ENCODE measurements at places on chromosomes 16 and 17. TPM values are rescaled to one million over a fixed set of nuclear protein-coding genes. Genes with fewer than 3 reads are reported as not detected.
A peak's percentile ranks its signal among the peaks of the same experiment; 100 is the strongest.

DNA sequence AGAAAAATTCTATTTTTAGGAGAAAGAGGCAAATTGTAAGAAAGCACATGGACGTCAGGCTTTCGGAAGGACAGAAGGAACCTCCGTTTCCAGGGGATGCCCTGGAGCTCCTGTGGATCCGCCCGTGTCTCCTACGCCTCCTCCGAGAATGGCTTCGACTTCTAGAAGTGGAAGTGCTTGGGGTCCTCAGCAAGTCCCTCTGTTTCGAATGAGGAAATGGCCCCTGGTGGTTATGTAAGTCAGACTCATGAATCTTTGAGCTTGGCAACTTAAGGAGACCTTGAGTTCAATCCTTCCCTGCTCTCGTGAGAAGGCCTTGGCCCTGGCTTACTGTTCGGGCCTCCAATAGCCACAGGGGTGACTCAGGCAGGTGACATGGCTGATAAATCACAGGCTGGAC is 38.9 kb downstream of the COX4I1 start:
- no peak for DNase-seq
- no peaks in the 10 kb centered on the region for H3K27me3 ChIP-seq
- no peaks in the 10 kb centered on the region for H3K36me3 ChIP-seq
- no peaks in the 10 kb centered on the region for H3K4me1 ChIP-seq
- H3K27ac ChIP-seq: no peak overlapping the region

DNA sequence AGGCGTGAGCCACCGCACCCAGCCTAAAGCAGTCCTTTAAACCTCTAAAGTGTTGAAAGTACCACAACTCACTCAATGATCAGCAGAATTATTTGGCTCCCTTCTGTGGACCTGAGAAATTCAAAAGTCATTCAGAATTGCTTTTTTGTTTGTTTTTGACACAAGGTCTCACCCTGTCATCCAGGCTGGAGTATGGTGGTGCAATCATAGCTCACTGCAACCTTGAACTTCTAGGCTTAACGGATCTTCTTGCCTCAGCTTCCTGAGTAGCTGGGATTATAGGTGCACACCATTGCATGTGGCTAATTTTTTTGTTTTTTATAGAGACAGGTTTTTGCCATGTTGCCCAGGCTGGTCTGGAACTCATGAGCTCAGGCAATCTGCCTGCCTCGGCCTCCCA is 44.3 kb downstream of the TRAF4 start:
- no peaks in the 10 kb centered on the region for H3K36me3 ChIP-seq
- no peak overlapping the region for H3K4me3 ChIP-seq
- H3K27ac ChIP-seq: no peak overlapping the region
- no peaks in the 10 kb centered on the region for H3K27me3 ChIP-seq
- no peak for DNase-seq

- H3K27ac ChIP-seq: peak within 1 kb of the TSS; percentile 38
- DNase-seq: peak; percentile 36
- H3K27me3 ChIP-seq: peaks cover 55% of the 10 kb centered on the region
- H3K4me1 ChIP-seq: peaks cover 17% of the 10 kb centered on the region
- H3K4me3 ChIP-seq: peak within 1 kb of the TSS; percentile 34
- H3K36me3 ChIP-seq: no peaks in the 10 kb centered on the region
These were observed at the start of gene WNT3 for GRCh38 chr17:46818316-46818928. Gene WNT3 (minus strand): TSS chr17:46818692. CDS start chr17:46818597, 95 bp downstream.

DNA sequence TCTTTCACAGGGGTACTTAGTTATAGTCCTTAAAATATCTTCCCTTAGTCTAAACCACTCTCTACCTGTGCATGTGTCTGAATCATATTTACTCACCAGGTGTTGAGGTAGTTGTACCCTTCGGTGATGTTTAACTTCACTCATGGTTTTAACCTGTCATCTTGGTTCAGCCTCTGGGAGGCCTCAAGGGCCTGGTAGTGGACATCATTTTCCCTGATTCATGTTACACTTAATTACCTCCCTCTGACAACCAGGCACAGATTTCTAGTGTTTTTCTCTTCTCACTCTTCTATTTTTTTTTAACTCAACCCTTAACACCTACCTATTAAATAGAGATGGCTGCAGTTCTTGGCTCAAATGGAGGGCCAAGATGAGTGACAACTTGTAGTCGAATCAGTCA is 505.4 kb downstream of the TMEM114 start:
- H3K27ac ChIP-seq: no peak overlapping the region
- DNase-seq: no peak

DNA sequence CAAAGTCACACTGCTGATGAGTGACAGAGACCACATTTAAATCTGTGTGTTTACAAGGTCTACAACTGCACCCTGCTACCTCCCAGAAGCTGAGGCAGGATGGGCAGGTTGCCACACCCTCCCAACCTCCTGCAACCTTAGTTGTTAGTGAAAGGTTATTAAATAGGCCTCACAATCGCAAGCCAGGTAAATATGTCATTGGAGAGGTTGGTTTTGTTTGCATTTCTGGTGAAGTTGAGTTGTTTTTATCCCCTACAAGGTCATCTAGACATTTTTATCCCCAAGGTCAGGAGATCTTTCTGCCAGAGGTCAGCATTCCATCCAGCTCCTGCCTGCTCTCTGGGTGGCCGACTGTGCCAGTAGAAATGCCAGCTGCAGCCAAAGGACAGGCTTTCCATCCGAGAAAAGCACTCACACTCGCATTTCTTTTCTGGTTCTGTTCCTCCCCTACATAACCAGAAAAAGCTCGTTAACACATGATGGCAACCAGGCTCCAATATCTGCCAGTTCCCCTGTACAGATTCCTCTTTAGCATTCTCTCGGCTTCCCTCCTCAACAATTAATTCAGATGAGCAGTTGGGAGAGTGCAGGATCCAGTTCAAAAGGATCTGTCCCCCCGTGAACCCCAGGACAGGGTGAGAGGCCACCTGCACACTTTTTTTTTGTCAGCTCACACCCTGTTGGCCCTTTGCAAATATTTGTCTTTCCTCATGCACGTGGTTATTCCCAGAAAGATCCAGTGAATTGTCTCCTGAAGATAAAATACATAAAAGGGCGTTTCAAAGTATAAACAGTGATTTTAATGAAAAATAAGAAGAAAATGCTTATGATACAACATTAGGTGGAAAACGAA is 562.8 kb downstream of the MAF start:
- no peaks in the 10 kb centered on the region for H3K36me3 ChIP-seq
- H3K27me3 ChIP-seq: no peaks in the 10 kb centered on the region
- DNase-seq: no peak
- H3K27ac ChIP-seq: no peak overlapping the region
- H3K4me3 ChIP-seq: no peak overlapping the region

DNA sequence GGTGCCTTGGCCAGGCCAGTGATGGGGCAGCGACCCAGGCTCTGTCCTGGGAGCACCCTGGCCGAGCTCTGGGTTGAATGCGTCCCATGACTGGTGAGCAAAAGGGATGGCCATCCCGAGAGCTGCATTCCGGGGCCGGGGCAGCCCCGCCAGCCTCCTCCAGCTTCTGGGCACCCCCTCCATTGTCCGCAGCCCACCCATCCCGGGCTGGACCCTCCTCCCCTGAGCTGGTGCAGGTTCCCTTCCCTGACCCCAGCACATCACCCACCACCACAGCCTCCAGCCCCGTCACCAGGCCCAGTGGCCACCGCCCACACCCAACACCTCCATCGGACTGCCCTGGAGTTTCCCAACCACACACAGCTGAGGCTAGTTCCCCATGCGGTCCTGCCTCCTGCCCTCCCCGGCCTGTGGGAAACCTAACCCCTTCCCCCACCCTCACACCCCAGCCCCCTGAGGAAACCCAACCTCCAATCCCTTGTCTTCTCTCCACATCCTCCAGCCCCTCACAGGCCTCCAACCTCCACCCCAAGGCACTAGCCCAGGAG is 16.2 kb upstream of the PVALEF start:
- H3K27ac ChIP-seq: no peak overlapping the region
- H3K27me3 ChIP-seq: no peaks in the 10 kb centered on the region
- no peak overlapping the region for H3K4me3 ChIP-seq
- DNase-seq: no peak

- H3K27me3 ChIP-seq: no peaks in the 10 kb centered on the region
- no peak overlapping the region for H3K4me3 ChIP-seq
- no peak overlapping the region for H3K27ac ChIP-seq
- H3K36me3 ChIP-seq: no peaks in the 10 kb centered on the region
These were observed 184.4 kb downstream of the MSI2 start for GRCh38 chr17:57440522-57441269.

DNA sequence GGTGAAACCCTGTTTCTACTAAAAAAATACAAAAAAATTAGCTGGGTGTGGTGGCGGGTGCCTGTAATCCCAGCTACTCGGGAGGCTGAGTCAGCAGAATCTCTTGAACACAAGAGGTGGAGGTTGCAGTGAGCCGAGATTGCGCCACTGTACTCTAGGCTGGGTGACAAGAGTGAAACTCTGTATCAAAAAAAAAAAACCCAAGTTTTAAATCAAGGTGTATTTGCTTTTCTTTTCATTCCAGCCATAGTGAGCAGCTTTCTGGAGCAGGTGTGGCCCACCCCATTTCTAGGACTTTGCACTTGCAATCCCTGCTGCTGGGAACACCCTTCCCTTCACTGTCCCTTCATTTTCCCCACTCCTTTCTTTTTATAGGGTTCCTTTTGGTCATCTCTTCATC is 28.8 kb downstream of the TMEM238L start:
- no peak for DNase-seq
- no peaks in the 10 kb centered on the region for H3K27me3 ChIP-seq
- H3K4me3 ChIP-seq: no peak overlapping the region
- no peaks in the 10 kb centered on the region for H3K36me3 ChIP-seq

DNA sequence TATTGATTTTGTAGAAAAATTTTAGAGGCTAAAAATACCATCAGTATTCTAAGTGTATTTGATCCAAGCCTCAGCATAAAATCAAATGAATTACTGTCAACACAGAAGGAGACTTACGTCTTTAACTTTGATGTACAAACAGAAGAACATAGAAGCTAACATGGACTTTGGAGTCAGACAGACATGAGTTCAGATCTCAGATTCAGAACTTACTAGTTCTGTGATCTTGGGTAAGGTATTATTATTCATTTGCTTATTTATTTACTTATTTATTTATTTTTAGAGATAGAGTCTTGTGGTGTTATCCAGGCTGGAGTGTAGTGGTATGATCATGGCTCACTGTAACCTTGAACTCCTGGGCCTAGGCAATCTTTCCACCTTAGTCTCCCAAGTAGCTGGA is 4.0 kb upstream of the SLFN12L start:
- DNase-seq: no peak
- peak overlapping the region; percentile 74 for H3K27ac ChIP-seq
- peak overlapping the region; percentile 71 for H3K4me3 ChIP-seq
- no peaks in the 10 kb centered on the region for H3K36me3 ChIP-seq
- peaks cover 37% of the 10 kb centered on the region for H3K4me1 ChIP-seq
- no peaks in the 10 kb centered on the region for H3K27me3 ChIP-seq

DNA sequence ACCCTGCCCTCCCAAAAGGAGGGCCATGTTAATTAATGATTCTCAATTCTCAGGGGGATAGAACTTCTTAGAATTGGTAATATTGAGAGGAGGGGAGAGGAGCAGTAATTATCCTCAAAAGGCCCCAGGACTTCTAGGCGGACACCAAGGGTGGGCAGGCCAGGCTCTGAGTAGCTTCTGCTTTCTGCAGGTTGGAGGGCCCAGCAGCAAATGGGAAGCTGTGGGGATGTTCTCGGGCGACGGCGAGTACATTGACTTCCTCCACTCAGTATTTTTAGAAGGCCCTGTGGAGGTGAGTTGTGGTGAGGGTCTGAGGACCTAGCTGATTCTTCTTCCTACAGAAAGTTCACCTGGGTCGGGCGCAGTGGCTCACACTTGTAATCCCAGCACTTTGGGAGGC is 57.5 kb downstream of the DNAH2 start:
- no peak for DNase-seq
- H3K4me3 ChIP-seq: no peak overlapping the region
- H3K27me3 ChIP-seq: no peaks in the 10 kb centered on the region
- H3K4me1 ChIP-seq: no peaks in the 10 kb centered on the region
- H3K36me3 ChIP-seq: no peaks in the 10 kb centered on the region

DNA sequence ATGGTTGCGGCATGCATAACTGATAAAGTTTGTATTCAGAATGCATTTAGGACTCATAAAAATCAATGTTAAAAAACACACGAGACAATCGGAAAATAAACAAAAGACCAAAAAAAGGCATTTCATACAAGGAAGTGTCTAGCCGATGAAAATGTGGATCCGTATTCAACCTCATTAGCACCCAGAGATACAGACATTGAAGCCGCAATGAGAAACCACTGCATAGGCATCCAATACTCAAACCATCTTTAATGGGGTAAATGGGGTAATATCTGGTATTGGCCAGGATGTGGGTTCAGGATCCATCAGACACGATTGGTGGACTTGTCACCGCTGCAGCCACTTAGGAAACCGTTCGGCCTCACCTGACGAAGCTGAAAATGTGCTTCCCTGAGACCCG is 47.4 kb upstream of the ENPP7 start:
- H3K4me3 ChIP-seq: no peak overlapping the region
- DNase-seq: no peak
- no peaks in the 10 kb centered on the region for H3K4me1 ChIP-seq
- no peak overlapping the region for H3K27ac ChIP-seq
- H3K36me3 ChIP-seq: no peaks in the 10 kb centered on the region

GRCh38 chr17:34391241-34391640 is 28.2 kb upstream of the CCL1 start:
- H3K27me3 ChIP-seq: no peaks in the 10 kb centered on the region
- no peaks in the 10 kb centered on the region for H3K4me1 ChIP-seq
- H3K4me3 ChIP-seq: no peak overlapping the region

DNA sequence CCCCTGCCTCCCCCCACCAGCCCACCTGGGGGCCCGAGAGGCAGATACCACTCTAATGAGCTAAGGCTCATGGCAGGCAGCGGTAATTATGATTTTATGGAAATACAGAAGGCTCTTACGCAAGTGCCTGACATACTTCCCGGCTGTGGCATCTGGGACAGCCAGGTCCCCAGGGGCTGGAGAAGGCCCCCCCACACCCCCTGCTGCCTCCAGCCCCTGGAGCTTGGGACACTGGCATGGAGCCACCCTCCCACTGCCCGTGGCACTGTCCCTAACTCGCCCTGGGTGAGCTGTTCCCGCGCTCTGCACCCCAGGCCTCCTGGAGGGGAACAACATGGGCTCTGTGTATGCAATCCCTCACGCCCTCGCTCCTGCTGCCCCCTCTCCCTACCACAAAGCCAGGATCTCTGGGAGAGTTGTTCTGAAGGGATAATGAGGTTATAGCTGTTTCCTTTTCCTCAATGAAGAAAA is 5.4 kb upstream of the STAC2 start:
- no peak for DNase-seq
- peaks cover 18% of the 10 kb centered on the region for H3K27me3 ChIP-seq

GRCh38 chr17:28937044-28937729 is 14.1 kb downstream of the PHF12 start:
- no peak for DNase-seq
- peaks cover 67% of the 10 kb centered on the region for H3K4me1 ChIP-seq
- no peak overlapping the region for H3K4me3 ChIP-seq

- peak within 1 kb of the TSS; percentile 89 for H3K4me3 ChIP-seq
- DNase-seq: peak; percentile 12
- peaks cover 24% of the 10 kb centered on the region for H3K4me1 ChIP-seq
- H3K27me3 ChIP-seq: no peaks in the 10 kb centered on the region
These were observed at the start of gene LGALS9 for GRCh38 chr17:27630607-27631410. Gene LGALS9 (plus strand): TSS chr17:27631188. CDS start chr17:27631266, 78 bp downstream.

- no peak for DNase-seq
- H3K4me1 ChIP-seq: peaks cover 25% of the 10 kb centered on the region
- no peaks in the 10 kb centered on the region for H3K36me3 ChIP-seq
- no peak overlapping the region for H3K4me3 ChIP-seq
- no peak overlapping the region for H3K27ac ChIP-seq
These were observed 336.1 kb downstream of the MAF start for GRCh38 chr16:79264237-79265109.

Gene SMIM5
- total RNA-seq: 0.20 TPM

Gene GP1BA
- total RNA-seq: not detected

Gene HOXB6
- 0.37 TPM for total RNA-seq

Gene CD79B
- 18.1 TPM for total RNA-seq

Gene SCGB1C2
- total RNA-seq: not detected

Gene KRT20
- total RNA-seq: not detected

Gene NPIPB6
- 1.1 TPM for total RNA-seq

Gene ABCC11
- total RNA-seq: 0.22 TPM

Gene TIGD7
- 5.2 TPM for total RNA-seq

Gene KCNH6
- not detected for total RNA-seq

Gene TAT
- total RNA-seq: not detected
